Activated CD8-positive, alpha-beta memory T cell treated with anti-CD3 and anti-CD28 coated beads, Interleukin-2, amount 50 U/mL, for 48 hours (primary cell): ENCODE measurements at places on chromosomes 1 and 21.

GRCh38 chr21:35319684-35320283 lies 270.7 kb upstream of the RUNX1 start:
- no peak for DNase-seq

GRCh38 chr1:47984175-47984789 lies 12.9 kb downstream of the TRABD2B start:
- no peak for DNase-seq

DNA sequence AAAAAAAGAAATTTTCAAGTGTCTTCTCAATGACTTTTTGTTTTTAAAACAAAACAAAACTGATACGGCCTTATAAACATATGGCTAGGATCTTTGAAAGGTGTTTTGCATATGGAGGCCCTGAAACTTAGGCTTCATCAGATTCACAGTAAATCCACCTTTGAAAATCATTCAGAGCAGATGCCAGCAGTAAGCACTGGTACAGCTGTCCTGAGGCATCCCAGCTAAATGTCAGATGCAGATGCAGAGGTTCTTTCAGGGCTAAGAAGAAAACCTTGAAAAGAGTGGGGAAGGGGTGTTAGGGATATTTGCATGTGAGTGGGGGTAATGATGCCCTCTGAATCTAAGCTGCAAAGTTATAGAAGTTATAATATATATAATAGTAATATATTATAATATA lies 56.2 kb upstream of the GNG12 start:
- DNase-seq, result no peak

DNA sequence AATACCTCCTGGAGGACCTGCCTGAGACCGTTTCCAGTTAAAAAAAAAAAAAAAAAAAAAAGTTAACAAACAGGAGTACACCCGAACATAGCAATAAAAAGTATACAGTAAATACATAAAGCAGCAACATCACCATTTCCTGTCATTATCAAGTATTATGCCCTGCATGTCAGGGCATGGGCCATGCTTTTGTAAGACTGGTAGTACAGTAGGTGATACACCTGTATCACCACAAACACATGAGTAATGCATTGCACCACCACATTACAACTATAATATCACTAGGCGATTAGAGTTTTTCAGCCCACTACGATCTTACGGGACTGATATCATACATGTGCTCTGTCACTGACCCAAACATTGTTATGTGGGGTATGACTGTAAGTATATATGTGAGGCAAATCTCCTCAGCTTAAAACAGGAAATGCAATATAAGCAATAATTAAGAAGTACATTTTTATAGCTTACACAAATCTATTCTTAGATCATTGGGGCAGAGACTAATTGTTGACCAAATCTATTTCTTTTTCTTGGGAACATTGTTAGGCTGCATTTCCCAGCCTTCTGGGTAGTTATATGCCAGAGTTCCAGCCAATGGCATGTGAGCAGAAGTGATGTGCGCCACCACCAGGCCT lies 98.1 kb downstream of the PLD5 start:
- DNase-seq, result no peak

- no peak for DNase-seq
Measured at GRCh38 chr1:222026280-222026679, 284.4 kb upstream of the DUSP10 start.

DNA sequence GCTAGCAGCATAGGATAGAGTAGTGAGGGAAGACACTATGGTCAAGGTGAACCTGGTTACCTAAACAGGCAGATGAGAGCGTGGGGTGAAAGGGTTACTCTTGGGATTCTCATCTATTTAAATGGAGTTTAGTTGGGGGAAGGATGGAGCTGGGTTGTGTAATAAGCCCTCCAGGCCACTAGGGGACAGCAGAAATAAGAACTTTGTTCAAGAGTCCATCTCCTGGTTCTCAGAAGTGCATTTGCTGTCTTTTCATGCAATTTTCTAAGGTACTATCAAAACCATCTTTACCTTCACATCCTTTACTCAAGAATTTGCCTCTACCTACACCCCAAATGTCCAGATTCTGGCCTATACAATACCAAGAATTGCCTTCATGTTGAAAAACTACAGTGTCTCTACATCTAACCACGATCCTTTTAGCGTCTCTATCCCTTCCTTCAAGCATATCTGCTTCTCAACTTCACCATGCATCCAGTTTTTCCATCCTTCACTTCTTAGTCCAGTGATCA lies 28.0 kb downstream of the SLAMF1 start:
- DNase-seq, result no peak

DNA sequence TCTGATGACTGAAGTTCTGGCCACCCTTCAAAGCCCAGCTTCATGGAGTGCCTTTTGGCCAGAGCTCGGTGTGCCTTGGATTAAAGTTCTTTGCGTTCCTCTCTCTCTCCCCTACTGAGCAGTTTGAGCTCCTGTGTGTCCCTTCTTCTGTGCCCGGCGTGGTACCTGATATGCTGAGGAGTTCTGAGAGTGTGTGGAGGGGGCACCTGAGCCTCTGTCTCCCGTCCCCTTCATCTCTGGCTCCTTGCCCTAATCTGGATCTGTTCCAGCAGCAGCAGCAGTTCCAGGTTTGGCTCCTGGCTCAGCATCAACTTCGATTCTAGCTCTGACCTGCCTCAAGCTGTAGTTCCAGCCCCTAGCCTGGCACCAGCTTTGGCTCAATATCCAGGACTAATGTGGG lies 25.1 kb upstream of the MYCL start:
- DNase-seq, result no peak

DNA sequence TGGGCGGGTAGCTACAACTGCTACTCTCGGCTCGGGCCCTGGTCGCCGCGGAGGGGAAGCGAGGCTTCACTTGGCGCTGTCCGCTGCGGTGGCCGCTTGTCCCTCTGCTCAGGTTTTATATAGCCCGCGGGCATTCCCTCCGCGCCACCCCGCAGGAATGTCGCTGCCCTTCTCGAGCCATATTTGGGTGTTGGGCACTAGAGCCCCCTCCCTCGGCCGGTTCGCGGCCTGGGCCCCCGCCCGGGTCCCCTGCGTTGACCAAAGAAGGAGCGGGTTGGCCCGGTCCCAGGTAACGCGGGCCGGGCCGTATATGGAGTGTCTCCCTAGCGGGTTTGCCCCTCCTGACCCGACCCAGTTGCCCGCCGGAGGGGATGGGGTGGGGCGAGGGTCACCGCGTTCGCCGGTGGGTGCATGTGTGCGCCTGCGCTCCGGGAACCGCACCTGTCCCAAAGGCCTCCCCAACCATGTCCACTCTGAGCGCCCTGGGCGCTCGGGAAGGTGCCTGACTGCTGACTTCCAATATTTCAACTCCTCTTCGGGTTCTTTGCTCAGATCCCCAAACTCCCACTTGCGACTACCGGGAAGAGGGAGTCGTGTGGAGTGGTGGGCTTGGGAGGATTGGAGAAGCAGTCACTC lies at the start of gene ACTA1:
TSS of gene ACTA1 (minus strand) at position 90 of the 636 bp plus-strand sequence. CDS start 979 bp downstream, outside the sequence.
- DNase-seq, result no peak

DNA sequence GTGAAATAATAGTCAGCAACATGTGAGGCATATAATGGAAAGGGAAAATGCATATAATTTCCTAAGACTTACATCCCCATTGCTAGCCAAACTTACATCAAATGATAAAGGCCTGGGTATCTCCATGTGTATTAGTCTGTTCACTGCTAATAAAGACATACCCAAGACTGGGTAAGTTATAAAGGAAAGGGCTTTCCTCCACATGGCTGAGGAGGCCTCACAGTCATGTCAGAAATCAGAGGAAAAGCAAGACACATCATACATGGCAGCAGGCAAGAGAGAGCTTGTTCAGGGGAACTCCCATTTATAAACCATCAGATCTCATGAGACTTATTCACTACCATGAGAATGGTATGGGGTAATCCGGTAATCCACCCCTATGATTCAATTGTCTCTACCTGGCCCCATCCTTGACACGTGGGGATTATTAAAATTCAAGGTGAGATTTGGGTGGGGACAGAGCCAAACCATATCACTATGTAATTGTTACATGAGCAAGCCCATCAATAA lies 161.5 kb upstream of the SAMSN1 start:
- no peak for DNase-seq

- DNase-seq, result no peak
Measured at GRCh38 chr1:38114241-38115026, 67.8 kb upstream of the POU3F1 start.

- DNase-seq, result no peak
Measured at GRCh38 chr1:212004895-212005608, 30.3 kb downstream of the INTS7 start.

GRCh38 chr1:53470155-53470554 lies 11.0 kb downstream of the DMRTB1 start:
- DNase-seq, result no peak
